ENCODE measurements at places on chromosomes 5 and 9.

- DNase-seq: no peak
These were observed 278.0 kb downstream of the DRD1 start for GRCh38 chr5:175166026-175166425.

DNA sequence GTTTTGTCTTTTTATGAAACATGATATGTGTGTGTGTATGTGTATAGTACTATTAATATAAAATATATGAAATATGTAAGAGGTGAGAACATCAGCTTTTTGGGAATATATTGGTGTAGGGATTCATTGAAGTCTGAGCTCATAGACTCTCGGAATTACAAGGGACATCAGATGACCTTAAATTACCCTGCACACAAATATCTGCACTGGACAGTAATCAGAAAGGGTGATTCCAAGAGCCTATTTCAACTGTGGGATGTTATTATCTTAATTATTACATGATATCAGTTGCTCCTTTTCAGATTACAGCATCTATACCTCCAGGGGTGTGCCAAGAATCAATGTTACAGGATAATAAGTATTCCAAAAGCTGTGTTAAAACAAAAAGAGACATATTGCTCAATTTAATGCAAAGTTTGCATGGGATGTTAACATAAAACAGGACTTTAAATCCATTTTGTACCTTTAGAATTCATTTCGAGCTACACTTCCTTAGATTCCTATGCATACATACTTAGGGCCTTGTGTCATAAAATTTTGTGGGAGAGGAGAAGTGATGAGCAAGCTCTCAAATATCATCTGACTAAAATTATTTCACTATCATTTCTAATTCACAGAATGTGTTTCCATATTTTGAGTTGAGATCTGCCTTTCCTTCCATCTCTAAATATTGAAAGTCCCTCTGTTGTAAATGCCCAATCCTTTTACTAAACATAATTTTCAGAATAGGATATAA lies 365.2 kb downstream of the BRINP1 start:
- no peak for DNase-seq

DNA sequence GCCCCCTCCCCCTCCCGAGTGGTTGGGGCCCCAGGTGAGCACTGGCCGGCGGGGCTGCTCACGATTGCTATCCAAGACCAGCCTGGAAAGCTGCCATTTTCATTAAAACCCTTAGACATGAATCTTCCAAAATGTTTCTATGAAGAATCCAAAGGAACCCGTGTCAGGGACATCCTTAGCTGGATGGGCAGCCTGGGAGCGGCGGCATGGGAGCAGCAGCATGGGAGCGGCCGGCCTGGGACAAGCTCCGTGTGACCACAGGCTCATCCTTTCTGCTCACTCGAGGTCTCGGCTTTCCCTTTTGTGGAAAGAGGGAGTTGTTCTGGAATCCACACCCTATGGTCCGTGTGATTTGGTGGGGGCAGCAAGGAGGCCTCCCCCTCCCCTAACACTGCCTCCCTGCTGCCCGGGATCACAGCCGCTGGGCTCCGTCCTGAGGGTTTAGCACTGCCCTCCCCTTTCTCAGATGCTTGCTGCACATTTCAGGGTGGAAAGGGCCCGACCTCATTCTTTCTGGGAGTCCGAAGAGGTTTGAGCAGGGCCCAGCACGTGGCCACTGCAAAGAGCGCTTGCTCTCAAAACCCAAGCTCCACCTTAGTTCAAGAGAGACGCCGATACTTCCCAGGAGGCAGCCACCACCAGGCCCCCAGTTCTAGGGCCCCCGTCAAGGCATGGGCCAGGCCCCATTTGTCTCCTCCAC lies 127.7 kb downstream of the RXRA start:
- DNase-seq: no peak

- no peak for DNase-seq
These were observed 66.4 kb downstream of the MACROH2A1 start for GRCh38 chr5:135332519-135333150.

DNA sequence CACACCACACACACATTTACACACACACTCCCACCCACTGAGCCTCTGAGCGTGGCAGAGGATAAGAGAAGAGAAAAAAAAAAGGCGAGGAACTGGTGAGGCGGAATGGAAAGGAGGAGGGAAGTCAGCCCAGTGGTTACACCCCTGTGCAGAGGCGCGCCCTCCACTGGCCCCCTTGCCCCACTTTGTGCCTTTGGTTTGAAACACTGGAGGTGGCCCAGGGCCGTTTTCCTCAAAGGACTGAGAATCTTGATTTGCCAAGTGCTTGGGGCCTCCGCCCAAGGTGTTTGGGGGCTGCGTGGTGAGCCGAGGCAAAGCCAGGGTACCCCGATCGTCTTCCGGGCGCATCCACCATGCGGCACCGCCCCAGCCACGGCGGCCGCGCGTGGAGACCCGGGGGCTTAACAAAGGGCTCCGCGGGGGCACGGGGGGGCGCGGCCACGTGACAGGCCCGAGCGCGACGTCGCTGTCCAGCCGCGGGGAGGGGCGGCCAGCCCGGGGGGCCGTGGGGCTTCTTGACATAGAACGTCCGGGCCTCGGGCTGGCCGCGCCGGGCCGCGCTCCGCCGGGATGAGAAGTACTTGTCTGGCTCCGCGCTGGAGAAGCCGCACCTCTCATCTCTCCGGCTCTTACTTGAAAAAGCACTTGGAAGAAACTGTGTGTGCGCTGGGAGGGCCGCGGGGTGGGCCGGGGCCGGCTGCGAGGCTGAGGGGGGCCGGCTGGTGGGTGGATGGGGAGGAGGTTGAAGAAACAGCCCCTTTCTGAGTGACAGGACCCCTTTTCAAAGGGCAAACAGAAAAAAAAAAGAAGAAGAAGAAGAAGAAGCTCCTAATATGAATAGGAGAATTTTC lies 21.0 kb downstream of the NR2F1 start:
- no peak for DNase-seq

DNA sequence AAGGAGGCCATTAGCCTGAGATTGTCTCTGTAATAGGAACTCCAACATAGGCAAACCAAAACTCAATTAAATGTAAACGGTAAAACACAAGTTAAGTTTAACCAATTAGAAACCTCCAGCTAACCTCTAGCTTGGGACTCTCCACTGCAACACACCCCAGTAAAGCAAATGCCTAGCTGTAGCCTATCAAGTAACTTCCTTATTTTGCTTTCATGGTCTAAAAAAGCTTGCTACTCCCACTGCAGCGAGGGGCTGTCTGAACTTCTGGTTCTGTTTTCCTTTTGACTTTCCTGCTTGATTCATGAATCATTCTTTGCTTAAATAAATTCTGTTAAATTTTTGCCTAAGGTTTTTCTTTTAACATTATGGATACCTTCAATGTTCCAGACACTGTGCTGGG lies 24.4 kb upstream of the C5orf46 start:
- DNase-seq: no peak

DNA sequence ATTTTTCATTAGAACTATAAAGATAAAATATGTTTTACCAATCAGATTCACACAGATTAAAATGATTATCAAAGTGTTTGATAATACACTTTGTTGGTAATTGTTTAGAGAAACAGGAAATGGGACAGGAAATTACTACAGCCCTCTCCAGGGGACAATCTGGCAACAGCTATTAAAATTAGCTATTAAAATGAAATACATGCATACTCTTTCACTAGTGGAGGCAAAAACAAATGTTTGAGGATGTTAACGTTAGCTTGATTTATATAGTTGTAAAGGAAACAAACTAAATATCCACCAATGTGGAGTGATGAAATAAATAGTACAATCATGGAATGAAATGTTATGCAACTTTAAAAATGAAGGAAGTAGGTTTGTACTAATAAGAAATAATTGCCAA lies 53.7 kb downstream of the TARS1 start:
- no peak for DNase-seq

- no peak for DNase-seq
These were observed 24.9 kb downstream of the IPPK start for GRCh38 chr9:92645041-92645440.

DNA sequence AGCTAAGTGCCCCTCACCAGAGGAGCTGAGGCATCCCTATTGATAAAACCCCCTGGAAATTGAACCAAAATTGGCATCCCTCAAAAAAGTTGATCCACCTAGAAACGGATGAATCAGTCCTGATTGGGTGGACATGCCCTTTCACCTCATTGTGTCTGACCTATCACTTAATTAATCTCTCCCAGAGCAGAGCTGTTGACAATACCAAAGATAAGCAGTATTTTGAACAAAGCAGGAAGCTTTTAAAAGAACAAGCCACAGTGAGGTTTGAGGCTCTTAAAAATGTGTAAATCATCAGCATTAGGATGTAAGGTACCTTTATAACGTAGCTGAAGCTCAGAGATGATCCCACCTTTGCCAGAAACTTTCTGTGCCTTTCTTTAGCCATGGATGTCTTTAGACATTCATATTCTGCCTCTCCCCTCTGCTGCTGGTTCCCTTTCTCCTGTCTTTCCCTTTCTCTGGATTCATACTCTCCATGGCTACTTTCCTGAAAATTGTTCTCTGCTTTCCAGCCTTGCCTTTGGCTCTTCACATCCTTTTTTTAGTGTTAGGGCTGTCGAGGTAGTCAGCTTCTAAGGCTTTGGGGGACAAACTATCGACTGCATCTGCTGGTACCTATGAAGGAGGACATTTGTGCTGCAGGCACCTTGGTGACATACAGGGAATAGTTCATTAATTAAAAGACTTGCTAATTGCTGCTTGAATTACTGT lies 7.8 kb upstream of the LHX2 start:
- no peak for DNase-seq

- no peak for DNase-seq
These were observed 12.9 kb upstream of the MOB3B start for GRCh38 chr9:27542508-27542907.

DNA sequence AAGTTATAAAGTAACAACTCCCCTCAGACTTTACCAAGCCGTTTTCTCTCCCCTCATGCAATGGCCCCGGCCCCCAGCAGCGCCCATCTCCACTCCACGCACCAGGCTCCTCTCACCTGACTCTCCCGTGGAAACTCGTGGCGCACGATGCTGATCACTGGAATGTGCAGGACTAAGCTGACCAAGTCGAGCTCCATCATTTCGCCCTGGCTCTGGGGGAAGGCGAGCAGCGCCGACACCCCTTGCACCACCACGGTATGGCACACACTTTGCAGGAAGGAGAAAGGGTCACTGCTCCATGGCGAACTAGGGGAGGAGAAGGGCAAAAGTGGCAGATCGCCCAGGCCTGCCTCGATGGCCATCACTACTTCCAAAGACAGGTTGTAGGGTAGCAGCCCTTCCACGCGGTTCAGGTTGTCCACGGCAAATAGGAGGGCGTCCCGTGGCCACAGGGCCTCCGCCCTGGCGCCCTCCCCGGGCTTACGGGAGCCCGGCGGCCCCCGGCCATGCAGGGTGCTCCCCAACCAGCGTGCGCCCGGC lies 1.2 kb downstream of the GRIN3A start:
- DNase-seq: no peak

DNA sequence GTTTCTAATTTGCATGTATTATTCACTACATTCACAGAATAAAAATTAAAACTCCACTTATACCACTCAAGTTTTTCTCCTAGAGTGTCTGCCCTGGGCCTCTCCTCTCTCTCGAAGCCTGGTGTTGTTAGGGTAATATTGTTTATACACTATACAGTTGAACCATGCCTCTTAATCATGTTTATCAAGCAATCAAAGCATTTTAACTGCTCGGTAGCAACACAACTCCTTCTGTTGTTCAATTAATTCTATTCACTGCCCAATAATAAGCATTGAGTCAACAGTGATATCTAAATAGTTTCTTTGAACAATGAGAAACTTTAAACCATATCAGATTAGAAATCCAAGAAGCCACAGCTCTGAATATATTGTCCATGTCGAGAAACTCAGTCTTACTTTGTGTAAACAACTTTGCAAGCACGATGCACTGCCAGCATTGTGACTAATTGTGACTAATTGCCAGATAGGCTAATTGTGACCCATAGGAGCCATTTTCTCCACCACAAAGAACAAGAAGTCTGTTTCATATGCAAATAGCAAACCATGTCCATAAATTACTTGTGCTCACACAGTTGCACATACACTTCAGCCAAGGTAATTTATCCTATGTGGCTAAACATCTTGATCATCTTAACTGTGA lies at the start of gene DNAH5:
Gene DNAH5, minus strand, starts transcription at position 129 of the 640 bp plus-strand sequence. CDS start 250 bp downstream, outside the sequence.
- DNase-seq: no peak

GRCh38 chr9:101668421-101668820 lies 70.0 kb downstream of the GRIN3A start:
- no peak for DNase-seq

DNA sequence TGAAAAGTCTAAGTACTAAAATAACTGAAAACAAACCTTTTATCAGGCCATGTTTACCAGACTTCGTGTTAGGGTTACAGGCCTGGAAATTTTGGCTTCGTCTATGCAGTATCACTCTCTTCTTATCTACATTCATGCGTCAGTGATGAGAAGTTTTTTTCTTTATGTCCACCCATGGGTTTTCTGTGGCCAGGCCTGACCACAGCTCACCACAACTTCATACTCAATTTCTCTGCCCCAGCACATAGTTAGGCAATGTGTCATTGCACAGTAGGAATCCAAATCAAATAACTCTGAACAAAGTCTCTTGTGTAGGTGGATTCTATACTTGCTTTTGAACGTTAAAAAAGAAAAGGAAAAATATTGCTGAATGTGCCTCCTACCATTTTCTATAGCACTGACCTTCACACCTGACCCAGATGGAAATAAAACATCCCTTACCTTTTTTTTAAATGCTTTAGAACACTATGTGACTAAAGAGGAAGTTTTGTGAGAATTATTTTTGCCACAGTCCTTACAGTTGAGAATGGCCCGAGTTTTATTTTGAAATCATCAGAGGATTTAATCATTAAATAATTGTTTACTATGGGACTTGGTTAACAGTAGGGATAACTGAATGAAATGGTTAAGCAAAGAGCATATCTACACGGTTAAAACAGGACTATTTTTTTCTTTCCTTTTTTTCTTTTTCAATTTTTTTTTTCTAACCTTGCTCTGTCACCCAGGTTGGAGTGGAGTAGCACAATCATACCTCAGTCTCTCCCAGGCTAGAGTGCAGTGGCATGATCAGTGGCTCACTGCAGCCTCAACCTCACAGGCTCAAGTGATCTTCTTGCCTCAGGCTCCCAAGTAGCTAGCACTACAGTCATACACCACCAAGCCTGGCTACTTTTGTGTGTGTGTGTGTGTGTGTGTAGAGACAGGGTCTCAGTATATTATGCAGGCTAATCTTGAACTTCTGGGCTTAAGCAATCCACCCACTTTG lies 1247.0 kb upstream of the ACO1 start:
- no peak for DNase-seq

GRCh38 chr9:23741351-23741750 lies 84.7 kb downstream of the ELAVL2 start:
- no peak for DNase-seq

- no peak for DNase-seq
These were observed 92.3 kb downstream of the RPS23 start for GRCh38 chr5:82185851-82186250.

DNA sequence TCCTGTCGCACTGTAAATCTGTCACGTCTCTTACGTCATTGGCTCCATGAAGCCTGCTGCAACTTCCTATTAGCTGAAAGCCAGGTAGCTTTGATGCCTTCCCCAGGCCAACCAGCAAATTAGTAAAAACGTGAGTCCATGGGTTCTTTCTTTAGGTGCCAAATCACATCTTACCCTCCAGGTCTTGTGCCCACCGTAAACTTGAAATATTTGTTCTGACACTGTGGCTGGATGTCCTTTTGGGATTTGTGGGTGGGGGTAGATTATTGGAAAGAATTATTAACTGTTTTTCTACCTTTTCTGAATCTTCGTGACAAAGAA lies 172.8 kb downstream of the NR3C1 start:
- no peak for DNase-seq

GRCh38 chr9:27495480-27496134 lies 28.5 kb upstream of the IFNK start:
- no peak for DNase-seq
